ENCODE measurements at places on chromosomes 13 and 19.

DNA sequence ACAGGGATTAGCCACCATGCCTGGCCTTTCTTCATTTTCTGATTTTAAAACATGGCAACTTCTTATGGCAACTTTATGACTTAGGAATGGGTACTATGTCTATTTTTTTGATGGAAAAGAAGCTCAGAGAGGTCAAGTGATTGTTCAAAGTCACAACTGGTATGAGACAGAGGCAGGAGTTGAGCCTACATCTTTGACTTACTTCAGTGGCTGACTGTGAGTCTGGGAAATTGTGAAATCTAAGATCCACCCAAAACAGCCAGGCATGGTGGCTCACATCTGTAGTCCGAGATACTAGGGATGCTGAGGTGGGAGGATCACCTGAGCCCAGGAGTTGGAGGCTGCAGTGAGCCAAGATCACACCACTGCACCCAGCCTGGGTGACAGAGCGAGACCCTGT is 2.4 kb upstream of the ACTL9 start:
- DNase-seq = no peak

DNA sequence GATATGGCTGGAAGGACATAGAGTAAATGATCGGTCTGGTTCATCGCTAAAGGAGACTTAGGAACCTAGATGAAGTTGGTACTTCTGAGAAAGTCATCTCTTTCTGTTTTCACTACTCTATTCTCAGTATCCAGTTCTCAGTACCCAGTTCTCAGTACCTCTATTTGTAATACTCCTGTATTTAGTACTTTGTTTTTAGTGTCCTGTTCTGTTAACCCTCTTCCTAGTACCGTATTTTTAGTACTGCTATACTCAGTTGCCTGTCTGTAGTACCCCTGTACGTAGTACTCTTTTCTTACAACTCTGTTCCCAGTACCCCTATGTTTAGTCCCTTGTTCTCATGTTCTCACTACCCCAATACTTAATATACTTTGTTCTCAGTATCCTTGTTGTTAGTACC is 1.2 kb downstream of the RFXAP start:
- no peak for DNase-seq

DNA sequence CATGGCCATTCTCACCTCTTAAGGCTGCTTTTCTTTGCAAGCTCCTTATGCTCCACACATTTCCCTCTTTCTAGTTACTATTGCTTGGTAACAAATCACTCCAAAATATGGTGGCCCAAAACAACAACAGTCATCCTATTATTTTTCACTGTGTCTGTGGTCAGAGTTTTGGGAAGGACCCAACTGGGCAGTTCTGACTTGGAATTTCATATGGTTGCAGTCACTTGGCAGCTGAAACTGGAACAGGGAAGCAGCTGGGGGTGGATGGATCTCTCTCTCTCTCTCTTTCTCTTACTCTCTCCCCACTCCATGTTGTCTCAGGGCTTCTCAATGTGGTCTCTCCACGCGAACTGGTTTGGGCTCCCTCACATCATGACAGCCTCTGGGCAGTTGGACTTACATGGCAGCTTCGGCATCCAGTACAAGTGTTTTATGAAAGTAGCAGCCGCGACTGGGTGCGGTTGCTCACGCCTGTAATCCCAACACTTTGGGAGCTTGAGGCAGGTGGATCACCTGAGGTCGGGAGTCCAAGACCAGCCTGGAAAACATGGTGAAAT is 39.6 kb downstream of the NUMBL start:
- DNase-seq = no peak

GRCh38 chr13:114049026-114049425 is 75.2 kb upstream of the C13orf46 start:
- no peak for DNase-seq

DNA sequence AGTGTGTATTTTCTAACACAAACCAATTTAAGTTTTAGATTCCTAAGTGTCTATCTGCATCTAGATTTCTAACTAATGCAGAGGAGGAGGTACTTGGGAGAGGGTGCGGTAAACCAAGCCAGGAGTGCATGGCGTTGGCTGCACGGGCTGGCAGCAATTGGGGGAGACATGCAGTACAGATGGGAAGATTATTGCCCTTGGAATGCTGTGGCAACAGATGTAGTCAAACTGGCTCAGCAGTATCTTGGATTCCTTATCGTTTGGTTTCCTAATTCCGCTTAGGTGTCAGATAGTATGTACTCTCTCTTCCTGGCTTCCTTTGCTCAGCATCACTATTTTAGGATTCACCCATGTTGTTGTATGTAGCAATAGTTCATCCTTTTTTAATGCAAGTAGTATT is 29.4 kb upstream of the STK24 start:
- DNase-seq = no peak

- DNase-seq = no peak
Observed at GRCh38 chr19:30178721-30179402, 193.3 kb upstream of the ZNF536 start.

GRCh38 chr19:7360393-7360984 is 11.8 kb downstream of the ARHGEF18 start:
- DNase-seq = no peak

- DNase-seq = peak; percentile 34
Observed at GRCh38 chr13:111789420-111789819, 277.5 kb upstream of the SOX1 start.

GRCh38 chr13:60922576-60923231 is 492.9 kb downstream of the PCDH20 start:
- DNase-seq = no peak

DNA sequence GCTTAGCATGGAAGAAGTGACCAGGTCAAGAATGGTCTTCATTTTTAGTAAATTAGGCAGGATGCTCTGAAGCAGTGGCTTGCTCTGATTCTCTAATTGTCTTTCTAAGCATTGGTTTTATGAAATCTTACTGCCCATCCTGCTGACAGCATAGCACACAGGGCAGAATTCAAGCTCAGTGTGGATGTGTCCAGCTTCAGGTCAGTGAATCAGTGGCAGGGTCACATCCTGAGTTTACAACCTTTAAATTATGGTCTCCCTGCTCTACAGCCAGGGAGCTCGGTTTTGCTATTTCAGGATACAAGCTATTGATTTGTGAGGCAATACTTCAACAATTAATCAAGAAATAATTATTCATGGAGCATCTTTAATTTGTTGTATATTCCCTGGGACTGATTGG is 202.3 kb upstream of the RXFP2 start:
- no peak for DNase-seq

GRCh38 chr13:24630121-24630520 is 50.1 kb upstream of the ATP12A start:
- no peak for DNase-seq

DNA sequence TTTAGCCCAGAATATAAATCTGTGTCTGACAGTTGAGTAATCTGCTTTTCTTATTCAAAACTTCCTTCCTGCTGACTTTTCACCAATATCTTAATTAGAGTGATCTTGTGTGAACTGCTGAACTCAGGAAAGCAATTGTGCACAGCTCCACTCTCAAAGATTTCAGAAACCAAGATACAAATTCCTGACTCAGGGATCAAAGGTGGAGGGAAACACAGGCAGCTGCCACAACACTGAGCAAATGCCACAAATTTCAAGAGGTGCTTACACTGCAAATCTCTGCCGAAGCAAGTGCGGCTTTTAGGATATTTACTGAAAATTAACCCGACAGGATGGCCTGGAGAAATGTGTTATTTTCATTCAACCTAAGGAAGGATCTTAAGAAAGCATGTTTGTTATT is 111.4 kb downstream of the STOML3 start:
- no peak for DNase-seq

DNA sequence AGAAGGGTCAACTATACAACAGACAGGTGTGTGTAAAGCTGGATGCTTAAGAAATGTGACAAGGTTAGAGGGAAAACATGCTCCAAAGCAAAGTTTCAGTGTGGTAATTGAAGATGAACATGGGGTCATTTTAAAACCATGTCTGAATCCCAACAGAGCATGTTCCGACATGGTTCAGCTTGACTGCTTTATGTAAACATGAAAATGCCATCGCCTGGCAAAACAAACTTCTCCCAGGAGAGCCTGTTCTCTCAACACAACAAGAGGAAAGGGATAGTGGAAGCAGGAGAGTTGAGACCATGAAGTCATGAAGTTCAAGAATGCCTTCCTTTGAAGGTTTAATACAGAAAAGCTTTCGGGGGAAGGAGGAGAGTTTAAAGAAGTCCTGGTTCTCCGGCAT is 85.8 kb downstream of the EPSTI1 start:
- no peak for DNase-seq

- DNase-seq = no peak
Observed at GRCh38 chr19:6108721-6109633, 1.3 kb downstream of the RFX2 start.

DNA sequence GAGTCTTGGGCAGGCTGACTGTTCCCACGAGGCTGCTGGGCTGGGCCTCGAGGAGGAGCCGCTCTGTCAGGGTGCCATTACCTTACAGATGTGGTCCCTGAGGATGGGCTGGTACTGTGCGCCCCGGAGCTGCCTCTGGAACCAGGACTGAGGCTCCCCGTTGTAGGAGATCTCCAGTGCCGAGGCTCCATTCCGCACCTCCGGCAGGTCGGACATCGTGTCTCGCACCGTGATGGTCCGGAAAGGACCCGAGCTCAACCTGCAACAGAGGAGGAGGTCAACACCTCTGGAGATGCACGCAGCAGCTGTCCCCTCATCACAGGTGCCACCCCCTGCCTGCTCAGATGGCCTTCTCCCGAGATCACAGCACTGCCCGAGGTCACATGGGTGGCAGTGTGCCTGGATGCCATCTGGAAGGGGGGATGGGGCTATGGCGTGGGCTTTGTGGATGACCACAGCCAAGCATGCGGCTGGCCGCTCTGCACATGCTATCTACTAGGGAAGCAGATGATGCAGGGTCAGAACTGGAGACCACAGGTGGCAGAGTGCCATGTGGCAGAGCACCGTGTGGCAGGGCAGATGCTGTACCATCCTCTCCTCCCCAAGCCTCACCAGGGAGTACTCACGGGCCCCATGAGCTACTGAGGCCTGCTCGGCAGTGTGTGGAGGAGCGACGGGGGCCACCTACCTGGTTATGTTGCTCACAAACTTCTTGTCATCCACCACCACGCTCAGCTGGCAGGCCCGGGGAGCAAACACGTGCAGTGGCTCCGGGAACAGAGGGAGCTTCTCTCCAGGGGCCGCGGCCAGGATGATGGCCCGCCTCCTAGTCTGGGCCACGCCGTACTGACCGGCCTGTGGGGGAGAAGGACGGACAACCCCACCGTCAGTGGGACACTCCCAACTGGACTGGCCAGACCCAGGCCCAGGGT is 18.3 kb upstream of the EIF3G start:
- DNase-seq = no peak

GRCh38 chr13:98050041-98050466 is 92.8 kb upstream of the FARP1 start:
- no peak for DNase-seq

GRCh38 chr19:14843578-14843977 is 5.1 kb downstream of the OR7A10 start:
- DNase-seq = no peak

GRCh38 chr19:17289489-17289888 is 7.8 kb downstream of the ANKLE1 start:
- DNase-seq = no peak

- DNase-seq = no peak
Observed at GRCh38 chr13:36857253-36857652, 38.2 kb downstream of the RFXAP start.

DNA sequence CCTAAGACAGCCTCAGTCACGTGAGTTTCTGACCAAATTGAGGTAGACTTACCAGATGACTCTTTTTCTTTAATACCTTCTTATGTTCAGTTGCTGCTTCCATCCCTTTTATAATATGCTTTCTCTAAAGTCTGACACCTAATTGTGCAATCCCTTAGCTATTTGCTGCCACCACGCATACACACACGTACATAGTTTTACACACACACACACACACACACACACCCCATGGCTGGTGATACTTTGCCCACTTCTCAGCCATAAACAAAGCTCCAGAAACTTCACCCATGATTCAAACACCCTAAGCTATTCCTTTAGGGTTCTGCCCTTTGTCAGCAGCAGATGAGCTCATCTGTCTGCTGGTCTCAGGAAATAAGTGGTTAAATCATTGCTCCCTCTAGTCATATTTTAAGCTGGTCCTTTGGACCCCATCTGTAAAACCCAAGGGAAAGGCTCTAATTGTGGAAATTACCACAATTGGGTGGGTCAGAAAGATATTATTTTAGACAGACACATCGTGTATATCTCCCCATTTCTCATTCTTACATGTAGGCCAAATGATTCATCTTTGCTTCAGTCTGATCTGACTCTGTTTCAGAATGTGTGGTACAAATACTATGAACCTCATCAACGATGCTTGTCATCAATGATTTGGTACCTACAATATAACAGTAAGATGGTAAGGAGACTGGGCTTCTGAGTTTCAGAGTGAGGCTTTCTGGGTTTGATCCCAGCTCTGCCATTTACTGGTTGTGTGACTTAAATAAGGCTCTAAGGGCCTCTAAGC is 69.2 kb downstream of the NALCN start:
- DNase-seq = no peak

DNA sequence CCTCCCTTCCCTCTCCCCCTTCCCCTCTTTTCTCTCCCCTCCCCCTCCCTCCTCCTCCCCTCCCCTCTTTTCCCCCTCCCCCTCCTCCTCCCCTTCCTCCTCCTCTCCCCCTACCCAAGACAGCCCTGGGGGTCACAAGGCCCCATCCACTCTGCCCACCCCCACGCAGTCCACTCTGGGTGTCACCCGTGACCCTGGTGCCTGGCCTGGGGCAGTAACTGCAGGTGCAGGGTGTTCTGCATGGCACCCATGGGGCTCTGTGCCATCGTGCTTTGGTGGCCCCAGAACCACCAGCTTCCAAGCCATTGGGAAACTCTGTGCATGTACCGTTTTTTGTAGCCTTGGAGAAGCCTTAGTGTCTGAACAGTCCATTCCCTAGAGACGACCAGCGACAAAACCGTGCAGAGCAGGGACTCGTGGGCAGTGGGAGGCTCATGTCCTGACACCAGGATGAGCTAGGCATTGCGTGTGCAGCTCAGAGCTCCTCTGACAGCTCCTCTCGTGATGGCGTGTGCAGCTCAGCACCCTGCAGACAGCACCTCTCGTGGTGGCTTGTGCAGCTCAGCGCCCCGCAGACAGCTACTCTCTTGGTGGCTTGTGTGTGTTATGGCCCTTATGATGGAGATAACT is 43.7 kb upstream of the F7 start:
- peak; percentile 45 for DNase-seq

GRCh38 chr19:41588497-41589209 is 12.7 kb downstream of the CEACAM21 start:
- DNase-seq = no peak

- no peak for DNase-seq
Observed at GRCh38 chr13:110176431-110176830, 130.5 kb downstream of the COL4A1 start.
